ENCODE measurements at places on chromosomes 4 and X.
A peak's percentile ranks its signal among the peaks of the same experiment; 100 is the strongest.

- DNase-seq: no peak
Observed at GRCh38 chrX:10023821-10024220, 56.7 kb downstream of the CLDN34 start.

DNA sequence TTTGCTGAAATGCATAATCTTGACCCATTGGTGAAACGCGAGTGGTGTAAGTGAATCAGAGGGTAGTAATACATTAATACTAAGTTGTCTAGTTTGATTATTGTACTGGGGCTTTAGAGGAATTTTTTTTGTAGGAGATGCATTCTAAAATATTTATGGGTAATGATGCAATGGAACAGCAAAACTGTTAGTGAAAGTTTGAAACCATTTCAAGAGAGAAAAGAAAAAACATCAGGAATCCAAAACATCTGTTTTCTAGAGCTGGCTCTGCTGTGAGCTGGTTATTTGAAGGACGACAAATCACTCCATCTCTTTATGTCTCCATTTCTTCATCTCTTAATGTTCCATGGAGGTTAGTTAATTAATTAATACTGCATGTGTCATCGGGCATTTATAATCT, 351.9 kb upstream of the FAT1 start:
- no peak for DNase-seq

DNA sequence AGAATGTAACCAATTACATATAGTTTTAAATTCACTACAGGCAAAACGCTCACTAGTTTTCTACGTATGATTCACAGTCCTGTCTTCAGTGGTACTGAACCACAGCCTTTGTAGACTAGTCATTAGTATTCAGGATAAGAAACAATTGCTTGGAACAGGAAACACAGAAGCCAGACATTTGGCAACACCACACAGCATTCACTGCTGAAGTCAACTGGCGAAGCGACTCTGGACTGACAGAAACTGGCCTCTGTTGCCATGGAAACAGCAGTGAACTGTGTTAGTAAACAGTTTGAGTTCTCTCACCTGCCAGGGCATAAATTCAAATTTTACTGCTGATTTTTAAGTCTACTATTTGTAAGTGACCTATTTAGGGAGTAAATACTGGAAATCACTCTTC, 57.6 kb downstream of the MAPK10 start:
- no peak for DNase-seq

- DNase-seq: no peak
Observed at GRCh38 chrX:69152417-69152841, 12.8 kb downstream of the PJA1 start.

DNA sequence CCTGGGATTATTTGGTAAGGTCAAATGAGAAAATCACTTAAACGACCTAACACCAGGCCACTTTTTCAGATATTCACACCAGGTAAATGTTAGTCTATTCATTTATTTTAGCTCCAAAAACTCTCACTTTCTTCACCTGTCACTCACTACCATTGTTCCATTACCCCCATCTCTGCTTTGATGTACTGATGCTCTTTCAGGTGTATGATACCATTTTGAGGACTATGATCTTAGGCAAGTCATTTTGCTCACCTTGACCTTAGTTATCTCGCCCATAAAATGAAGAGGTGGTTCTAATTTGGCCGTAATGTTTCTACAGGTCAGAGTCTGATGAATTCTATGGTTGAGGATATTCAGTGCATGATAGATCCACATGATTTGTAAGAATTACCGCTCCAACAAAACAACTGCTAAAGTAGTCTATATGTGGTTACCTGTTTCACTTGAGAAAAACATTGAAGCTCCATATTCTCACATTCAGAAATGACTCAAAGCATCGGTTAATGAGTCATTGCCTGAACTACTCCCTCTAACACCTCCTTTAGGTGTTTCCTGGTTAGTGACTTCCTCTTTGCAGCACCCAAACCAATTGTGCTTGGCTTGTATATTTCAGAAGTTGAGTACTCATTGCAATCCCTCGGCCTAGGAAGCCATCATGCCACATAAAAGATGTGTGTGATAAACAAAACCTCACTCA, 4.5 kb downstream of the DTHD1 start:
- no peak for DNase-seq

DNA sequence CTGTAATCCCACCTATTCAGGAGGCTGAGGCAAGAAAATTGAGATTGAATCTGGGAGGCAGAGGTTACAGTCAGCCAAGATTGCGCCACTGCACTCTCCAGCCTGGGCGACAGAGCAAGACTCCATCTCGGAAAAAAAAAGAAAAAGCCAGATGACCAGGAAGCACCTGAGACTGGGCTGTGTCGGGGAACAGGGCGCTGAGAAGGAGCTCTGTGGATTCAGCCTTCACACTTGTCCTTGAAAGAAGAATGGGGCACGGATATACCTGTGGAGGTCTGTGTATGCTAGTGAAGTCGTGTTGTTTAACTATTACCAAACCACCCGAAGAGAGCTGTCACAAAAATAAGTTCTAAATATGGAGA, 39.3 kb upstream of the TADA2B start:
- no peak for DNase-seq

DNA sequence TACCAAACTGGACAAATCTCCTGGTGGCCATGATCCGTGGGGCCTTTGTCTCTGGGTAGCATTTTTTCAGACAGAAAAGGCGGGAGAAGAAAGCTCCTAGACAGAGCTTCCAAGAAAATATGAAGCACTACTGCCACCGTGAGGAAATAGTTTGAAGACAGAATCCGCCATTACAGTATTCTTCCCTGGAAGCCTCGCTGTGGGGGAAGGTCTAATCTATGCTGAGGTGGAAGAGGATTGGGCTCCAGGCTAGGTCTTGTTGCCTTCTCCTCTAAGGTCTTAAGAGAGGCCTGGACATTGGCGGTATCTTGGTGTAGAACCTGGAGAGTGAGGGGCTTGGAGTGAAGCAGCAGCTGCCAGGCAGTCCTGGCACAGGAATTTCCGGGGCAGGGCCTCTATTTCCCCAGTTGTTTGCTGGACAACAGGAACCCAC, 218.9 kb downstream of the OR13H1 start:
- DNase-seq: peak; percentile 15

DNA sequence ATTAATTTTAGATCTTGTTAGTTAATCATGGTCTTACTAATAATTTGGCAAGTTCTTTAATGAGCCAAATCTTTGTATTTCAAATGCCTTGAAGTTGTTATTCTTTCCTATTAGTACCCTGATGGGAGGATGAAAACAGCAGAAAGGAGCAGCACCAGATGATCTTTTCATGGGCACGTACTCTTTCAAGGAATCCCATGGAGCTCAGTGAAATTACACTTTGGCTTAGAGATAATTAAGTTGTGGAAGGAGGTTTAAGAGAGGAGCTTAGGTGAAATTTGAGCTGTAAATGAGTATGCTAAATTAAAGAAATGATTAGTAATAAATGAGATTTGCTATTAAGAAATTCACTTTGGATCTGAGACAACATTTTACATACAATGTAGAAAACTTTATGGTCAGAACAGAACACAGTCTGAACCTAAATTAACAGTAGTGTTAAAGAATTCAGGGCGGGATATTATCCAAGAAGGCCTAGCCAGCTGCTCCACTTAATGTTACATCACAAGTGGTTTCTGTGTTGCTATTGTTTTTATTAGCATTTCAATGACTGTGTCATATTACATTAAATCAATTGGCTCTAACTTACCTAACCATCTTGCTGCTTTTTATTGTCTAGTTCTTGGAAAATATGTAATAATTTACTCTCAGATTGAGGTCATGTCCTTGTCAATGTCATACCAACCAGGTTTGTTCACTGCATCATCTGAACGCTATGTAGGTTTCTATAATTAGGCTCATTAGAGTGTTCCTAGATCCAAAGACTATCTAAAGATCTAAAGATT, 3.9 kb downstream of the MTHFD2L start:
- peak; percentile 16 for DNase-seq

- no peak for DNase-seq
Observed at GRCh38 chr4:5114950-5115349, 63.7 kb downstream of the STK32B start.

DNA sequence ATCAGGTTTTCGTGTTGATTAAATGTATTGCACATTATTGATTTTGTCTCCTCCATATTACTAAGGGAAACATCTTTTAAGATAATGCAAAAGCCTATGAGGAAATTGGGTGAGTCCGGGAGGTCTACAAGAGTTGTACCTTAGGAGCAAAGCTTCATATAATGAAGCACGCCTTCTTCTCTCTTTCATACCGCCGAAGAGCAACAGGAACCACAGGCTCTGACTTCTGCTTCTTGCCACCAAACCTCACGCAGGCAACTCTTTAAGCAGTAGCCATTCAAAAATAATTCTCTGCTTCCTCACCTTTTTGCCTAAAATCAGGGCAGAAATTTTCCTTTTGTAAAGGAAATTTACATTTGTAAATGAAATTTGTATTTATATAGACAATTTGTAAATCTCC, 139.6 kb downstream of the SPRY1 start:
- no peak for DNase-seq

DNA sequence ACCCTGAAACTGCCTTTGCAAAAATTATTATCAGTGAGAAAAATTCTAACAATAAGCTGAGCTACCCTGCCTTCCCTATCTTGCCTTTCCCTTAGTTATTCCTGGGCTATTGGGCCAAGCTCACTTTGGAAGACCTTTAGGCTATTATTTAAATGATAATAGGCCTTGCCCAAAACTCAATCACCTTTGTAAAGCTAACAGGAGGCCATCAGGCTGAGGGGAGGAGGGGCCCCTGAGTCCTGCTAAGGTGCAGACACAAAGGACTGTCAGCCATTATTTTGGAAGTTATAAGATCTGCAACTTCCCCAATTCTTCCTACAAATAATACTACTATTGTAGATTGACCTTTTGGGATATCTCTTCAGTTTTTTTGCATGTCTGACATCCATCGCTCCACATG, 278.8 kb upstream of the DIAPH2 start:
- no peak for DNase-seq

- DNase-seq: no peak
Observed at GRCh38 chr4:30402276-30402675, 317.9 kb upstream of the PCDH7 start.

DNA sequence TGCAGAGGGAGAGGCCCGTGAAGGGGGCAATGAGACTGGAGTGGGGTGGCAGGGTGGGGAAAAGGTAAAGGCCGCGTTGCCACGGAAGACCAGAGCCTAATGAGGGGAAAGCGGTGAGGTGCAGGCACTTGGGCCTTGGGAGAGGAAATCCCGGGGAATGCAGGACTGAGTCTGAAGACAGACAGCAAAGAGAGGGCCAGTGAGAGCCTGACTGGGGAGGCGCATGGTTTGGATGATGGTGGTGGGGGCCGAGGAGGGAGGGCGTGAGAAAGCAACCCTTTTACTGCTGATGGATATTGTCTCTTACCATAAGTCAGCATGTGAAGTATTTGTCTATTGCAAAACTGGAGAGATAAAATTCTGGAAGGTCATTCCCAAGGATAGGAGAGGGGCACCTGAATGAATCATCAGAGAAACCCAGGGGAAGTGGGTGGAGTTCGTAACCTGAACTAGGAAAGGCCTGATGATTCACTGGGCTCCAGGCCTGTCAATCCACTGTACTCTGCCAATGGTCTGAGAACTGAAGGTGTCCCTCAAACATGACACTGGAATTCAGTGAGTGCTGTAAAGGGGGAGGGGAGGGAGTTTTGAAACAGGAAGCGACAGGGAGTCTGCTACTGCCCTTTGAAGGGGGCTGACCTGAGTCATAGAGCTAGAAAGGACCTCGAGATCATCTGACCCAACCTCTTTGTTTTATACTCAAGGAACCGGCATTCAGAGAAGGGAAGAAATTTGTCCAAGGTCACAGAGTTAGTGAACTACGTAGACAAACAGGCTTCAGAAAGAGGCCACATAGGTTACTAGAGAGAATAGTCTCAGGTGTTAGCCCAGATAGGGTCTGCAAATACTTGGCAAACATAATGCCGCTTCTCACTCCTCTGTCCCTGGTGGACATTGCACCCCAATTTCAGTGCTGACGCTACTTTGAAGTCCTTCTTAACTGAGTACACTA, 52.2 kb downstream of the NALF2 start:
- no peak for DNase-seq

- peak; percentile 27 for DNase-seq
Observed at GRCh38 chrX:107826238-107827029, 768 bp downstream of the MID2 start.

- no peak for DNase-seq
Observed at GRCh38 chrX:43717161-43717560, 61.1 kb downstream of the MAOA start.

DNA sequence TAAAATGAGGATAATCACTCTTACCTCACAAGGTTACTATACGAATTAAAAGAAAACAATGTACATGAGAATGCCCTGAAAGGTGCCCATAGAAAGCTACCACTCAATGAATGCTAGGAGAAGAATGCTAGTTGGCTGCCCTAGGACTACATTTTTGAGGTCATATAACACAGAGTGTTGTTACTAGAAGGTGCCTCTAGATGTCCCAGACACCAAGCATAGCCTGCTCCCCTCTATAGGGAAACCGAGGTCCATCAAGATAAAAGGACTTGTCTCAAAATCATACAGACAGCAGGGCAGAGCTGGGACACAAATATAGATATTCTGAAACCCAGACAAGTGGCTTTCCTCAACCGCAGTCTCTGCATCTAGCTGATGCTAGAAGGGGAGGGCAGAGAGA, 147.0 kb upstream of the ARHGEF9 start:
- DNase-seq: no peak

- DNase-seq: no peak
Observed at GRCh38 chr4:158814636-158815330, 46.0 kb downstream of the FNIP2 start.

- no peak for DNase-seq
Observed at GRCh38 chrX:154312116-154312515, 16.5 kb downstream of the TKTL1 start.

DNA sequence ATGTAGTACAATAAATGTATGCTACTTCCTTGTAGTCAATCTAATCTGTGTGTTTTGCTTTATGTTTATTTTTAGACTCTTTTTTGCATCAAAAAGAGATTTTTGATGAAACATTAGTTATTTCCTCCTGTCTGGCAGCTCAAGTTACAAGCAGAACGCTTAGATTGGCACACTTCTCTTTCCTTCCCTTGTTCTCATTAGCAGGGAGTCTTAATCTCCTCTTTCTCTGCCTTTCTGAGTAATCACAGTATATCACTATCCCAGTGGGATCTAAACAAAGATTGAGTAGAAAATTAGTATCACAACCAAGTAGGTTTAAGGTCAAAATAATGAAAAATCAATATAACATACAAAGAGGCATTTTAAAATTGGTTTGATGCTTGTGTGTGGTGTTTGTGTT, 1192.6 kb downstream of the C4orf33 start:
- no peak for DNase-seq

GRCh38 chrX:122863067-122863466, 321.0 kb upstream of the GRIA3 start:
- no peak for DNase-seq

DNA sequence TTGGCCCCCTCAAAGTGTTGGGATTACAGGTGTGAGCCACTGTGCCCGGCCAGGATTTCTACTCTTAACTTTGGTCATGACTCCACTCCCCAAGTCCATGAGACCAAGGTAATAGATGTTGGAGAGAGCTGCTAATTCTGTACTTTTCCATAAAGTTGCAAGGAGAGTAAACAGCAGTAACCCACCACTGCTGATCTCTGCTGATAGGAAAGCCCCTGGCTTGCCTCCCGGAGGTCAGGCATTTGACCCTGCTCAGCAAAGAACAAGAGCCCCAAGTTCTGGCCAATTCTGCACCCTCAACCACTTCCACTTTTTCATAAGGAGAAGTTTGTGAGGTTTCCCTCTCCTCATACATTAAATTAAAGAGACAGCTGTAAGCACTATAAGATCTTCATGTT, 143.0 kb downstream of the RASL11B start:
- DNase-seq: no peak

All from DMS 273 treated with DMSO at 0.1 percent for 48 hours (cell line).